ENCODE measurements at places on chromosomes 5 and 9.

DNA sequence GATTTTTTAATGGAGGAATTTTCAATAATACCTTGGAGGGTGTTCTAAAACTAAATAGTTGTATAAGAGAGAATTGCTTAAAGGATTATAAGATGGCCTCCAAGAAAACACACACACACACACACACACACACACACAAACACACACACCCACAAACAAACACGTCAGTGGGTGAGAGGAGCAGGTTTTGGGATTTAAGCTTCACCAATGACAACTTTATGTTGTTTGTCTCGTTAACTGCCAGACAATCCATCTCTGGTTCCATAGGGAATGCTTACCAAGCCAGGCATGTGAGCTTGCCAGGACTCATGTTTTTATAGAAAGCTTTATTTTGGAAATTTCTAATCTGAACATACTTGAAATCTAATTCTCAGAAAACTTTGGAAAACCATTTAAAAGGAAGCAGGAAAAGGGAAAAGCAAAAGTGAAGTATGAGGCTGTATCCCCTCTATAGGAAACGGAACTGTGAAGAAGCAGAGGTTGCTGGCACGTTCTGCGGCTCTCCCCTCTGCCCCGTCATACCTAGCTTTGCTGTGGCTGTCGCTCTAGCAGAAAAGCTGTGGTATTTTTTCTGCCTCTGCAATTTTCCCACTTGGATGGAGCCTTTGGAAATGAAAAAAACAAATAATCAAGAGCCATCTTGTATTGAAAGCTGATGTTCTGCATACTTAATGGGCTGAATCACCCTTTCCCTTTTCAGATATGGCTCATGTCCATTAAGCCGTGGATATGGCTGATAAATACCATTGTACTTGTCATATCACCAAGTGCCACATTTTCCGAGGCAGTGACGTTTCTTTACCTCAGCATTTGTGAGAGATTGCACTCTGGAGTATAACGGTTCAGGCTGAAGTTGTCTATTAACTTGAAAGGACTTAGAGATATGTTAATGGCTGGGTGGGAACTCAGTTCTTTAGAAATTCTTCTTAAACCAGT is 112.7 kb downstream of the NTRK2 start:
- DNase-seq, result no peak

GRCh38 chr9:36728651-36729520 is 156.2 kb downstream of the MELK start:
- DNase-seq, result peak; percentile 78

DNA sequence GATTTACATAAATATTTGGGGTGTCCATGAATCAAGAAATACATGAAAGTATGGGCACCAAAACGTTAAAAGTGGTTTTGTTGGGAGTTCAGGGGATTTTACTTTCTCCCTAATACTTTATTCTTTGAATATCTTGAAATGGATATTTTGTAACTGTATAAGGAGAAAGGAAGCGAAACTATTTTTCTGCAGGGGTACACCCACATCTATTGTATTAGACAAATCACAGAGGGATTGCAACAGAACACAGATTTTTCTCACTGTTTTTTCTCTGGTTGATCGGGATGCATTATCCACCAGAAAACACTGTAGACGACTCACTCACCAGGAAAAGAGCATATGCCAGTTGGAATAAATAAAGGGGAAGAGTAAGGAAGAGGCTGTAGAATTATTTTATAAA is 1.2 kb upstream of the RABGAP1 start:
- DNase-seq, result no peak

DNA sequence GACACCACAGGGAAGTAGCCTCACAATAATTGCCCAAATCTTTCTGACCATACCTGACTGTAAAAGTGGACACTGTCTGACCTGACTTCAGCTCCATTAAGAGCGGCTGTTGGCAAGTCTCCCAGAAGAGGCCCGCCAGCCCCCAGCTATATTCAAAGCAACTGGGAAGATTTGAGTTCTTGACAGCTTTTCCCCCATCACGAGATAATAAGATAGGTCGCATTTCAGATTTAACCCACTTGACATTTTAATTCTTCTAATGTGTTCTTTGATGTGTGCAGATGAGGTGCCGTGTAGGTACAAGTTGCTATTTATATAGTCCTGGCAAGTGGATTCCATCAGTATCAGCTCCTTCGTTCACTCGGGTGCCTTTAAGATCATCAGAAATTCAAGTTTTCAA is 345.7 kb downstream of the DRD1 start:
- no peak for DNase-seq

DNA sequence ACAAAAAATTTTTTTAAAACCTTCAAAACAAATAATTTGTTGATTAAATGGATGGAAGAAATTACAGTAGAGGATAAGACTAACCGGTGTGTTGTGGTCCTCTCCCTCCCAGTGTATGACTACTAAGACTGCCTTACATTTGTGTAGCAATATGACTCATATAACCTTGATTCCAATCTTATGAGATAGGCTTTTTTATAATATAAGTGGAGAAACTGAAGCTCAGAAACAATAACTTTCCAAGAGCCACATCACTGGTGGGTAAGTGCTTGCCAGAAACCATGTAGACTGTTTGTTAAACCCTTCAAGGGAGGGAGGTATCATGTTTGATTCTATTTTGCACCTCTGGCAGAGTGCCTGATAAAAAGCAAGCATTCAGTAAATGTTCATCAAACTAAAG is 47.5 kb downstream of the NLN start:
- DNase-seq, result no peak

DNA sequence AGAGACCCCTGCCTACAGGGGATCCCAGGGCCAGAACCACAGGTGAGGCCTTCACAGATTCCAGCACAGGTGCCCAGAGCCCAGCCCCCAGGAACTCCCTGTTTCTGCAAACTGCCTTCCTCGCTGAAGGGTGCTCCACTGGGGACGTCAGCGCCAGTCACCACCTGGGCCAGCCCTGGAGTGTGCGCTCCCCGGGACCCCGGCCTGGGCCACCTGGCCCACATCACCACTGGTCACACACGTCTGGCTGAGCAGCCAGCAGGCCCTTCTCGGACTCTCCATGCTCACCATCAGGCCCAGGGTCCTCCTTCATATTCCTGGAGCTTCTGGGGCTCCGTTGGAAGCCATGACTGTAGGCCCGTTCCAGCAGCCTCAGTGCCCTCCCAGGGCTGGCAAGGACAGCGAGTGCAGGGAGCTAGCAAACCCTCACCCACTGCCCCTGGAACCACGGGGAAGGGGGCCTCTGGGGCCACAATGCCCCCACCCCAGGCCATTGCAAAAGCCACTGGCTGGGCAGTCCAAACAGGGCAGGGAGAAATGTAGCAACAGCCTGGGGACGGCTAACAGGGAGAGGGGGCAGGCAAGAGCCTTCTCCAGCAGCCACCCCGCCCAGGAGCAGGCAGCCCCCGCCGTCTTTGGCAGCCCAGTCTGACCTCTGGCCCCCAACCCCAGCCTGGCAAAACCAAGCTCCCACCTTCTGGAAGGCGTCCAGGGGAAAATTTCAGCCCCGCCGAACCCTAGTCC is 1.3 kb downstream of the AGPAT2 start:
- no peak for DNase-seq

DNA sequence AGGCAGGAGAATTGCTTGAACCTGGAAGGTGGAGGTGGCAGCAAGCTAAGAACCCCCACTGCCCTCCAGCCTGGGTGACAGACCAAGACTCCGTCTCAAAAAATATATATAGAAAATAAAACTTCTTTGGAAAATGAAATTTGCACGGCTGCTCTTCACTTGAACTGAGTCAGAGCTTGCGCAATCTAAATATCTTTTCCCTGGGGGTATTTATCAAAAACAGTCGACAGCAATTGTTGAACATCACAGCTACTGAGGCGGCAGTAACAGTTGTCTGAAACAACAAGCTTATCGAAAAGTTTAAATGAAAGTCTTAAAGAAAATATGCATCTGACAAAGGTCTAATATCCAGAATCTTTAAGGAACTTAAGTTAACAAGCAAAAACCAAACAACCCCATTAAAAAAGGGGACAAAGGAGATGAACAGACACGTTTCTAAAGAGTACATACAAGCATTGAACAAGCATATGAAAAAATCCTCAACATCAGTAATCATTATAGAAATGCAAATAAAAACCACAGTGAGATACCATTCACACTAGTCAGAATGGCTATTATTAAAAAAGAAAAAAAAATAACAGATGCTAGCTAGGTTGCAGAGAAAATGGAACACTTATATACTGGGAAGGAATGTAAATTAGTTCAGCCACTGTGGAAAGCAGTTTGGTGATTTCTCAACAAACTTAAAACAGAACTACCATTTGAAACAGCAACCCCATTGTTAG is 153.6 kb upstream of the CDH9 start:
- DNase-seq, result no peak

- DNase-seq, result no peak
These were observed 76.0 kb downstream of the ARL15 start for GRCh38 chr5:54234304-54234933.

GRCh38 chr9:134460206-134460605 is 134.0 kb downstream of the RXRA start:
- DNase-seq, result no peak

DNA sequence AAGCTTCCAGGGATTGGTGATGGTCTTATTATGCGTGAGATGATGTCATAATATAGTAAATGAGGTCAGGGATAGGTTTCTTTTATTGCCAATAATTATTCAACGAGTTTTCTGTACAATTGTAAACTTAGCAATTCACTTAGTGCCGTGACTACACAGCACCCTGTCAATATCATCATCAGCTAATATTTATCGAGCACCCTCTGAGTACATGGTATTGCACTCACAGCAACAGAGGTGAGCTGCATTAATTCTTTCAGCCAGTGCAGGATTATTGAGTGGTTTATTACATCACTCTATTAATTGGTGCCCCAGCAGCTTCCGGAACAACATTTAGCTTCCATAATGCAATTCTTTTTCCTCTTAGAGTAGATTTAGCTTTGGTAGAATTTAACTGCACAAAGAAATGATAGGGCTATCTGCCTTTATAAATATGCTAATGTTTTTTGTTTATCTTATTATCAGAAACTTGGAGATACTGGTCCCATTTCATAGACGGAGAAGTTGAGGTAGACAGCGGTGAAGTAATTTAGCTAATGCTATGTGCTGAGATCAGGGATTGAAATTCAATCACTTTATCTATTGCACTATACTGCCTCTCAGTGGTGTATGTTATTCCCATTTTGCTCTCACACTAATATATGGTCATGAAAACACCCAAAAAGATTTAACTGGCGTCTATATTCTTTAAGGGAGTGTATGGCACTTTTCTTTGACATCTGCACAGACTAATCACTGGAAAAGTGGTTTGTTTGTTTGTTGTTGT is 726.1 kb upstream of the WWC1 start:
- no peak for DNase-seq

DNA sequence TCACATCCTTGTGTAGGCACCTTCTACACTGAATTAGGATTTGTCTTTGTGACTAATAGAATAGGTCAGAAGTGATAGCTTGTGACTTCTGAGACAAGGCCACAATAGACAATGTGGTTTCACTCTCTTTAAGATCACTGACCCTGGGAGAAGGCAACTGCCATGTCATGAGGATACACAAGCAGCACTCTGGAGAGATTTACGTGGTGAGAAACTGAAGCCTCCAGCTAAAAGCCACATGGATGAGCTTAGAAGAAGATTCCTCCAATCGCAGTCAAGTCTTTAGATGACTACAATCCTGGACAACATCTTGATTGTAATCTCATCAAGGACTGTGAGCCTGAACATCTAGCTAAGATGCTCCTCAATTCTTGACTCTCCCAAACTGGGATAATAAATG is 206.6 kb downstream of the ESM1 start:
- DNase-seq, result no peak

DNA sequence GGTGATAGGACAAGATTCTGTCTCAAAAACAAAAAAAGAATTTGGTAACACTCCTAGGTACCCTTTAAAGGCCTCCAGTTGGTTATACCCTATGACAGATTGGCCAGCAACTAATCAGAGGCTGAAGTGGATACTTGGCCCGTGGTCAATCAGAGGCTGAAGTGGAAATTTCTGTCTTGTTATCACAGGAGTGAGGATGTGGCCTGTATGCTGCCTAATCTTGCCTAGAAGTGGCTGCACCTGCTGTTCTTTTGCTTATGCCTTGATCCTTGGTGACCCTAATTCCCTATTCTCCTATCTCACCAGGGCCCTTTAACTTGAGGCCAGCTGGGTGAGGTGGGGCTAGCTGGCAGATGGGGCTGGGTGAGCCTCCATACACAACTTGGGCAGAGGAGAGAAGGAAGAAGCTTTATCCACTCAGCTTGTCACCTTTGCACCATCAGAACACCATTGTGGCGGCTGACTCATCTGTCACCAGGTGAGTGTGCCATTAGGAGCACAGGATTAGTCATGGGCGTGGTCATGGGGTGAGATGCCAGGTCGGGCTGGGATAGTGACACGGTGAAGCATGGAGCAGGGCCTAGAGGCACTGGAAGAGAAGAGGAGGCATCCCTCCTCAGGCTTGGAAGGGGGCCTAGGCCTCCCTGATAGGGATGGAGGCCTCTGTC is 41.5 kb downstream of the SAR1B start:
- peak; percentile 55 for DNase-seq

DNA sequence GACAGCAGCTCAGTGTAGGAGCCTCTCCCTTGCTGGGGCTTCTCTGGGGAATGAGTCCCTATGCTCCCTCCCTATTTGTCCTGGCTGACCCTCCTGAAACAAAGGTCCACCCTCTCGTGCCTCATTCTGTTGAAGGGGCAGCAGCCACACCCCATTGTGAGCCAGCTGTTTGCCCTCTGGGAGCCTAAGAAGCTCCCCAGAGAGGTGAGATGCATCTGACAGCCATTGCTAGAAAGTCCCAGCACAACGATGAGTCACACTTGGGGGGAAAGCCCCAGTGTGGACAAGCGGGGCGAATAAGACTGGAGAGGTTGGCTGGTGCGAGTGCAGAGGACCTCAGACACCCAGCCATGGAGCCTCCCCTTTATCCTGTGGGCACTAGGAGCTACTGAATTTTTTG is 101.4 kb downstream of the PPARGC1B start:
- DNase-seq, result peak; percentile 50

- no peak for DNase-seq
These were observed 170.9 kb downstream of the PALM2AKAP2 start for GRCh38 chr9:109950710-109951443.

- DNase-seq, result no peak
These were observed 311.3 kb upstream of the GRIN3A start for GRCh38 chr9:102049586-102050246.

DNA sequence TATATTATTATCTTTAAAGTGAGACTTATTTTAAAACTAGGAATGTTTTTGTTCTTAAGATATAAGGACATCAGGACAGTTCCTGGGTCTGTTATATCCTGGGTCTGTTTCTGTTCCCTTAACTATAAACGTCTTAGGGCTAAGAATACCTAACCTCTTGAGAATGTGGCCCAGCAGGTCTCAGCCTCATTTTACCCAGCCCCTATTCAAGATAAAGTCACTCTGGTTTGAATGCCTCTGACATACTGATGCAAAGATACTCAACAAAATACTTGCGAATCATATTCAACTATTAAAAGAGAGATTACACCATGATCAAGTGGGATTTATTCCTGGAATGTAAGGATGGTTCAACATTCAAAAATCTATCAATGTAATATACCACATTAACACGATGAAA is 51.0 kb downstream of the STK10 start:
- no peak for DNase-seq

DNA sequence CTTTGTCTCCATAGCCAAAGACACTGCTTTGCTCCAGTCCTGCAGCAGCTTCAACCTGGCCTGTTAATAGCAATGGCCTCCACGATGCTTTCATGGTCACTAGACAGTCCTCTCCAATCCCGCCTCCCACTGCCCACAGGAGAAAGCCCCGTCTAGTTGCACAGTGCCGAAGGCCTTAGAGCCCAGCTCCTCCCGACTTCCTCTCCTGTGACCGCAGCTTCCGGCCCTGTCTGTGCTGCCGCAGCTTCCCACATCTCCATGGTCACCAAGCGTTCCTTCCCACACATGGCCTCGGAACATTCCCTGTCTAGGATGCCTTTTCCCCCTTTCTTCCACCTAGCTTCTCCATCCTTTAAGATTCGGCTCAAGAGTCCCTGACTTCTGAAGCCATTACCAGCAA is 23.4 kb downstream of the PCA3 start:
- DNase-seq, result no peak
